ENCODE measurements at places on chromosomes 4 and X.
A peak's percentile ranks its signal among the peaks of the same experiment; 100 is the strongest.

GRCh38 chrX:903116-903515 is 272.5 kb downstream of the SHOX start:
- no peak for DNase-seq

DNA sequence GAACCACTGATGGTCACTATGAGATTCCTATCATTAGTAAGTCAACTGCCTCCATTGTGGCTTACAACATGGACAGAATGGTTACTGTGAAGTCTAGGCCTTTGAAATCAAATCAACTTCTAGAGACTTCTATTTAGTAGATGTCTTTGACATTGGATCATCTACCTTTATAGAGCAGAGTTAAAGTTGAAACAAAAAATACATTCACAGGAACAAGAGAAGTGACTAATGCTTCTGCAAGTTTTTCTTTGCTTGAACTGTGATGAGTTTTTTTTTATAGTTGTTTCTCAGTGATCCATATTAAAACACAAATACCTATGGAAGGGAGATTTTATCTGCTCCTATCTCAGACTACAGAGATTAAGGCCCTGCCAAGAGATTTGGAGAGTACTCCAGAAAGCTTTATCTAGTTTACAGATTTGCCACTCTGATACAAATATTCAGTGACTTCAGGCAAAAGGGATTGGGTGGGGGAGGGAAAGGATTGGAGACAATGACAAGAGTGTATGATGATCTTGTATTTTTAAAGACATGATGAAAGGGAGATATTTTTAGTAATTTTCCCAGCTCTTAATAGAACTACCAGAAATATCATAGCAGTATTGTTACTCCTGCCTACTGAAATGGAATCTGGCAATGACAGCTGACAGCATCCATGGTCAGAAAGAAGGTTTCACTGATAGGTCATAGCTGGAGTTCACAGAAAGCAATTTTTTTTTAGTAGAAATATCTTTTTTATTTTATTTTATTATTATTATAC is 16.0 kb upstream of the EPGN start:
- DNase-seq = no peak

- DNase-seq = no peak
Measured at GRCh38 chr4:159240046-159240445, 137.2 kb downstream of the RAPGEF2 start.

DNA sequence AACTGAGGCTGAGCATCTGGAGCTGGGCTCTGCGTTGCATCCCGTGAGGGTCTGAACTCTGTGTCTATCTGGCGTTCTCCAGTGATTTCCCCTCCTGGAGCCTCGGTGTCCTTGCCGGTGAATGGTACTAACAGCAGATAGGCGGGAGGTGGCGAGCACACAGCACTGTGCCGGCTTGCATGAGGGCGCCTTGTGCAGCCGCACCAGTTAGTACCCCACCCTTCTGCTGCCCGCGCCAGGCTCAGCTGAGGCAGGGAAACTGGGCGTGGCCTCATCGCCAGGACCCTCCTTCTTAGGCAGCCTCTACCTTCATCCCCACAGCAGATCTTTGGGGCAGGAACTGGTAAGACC is 42.7 kb downstream of the SORCS2 start:
- no peak for DNase-seq

DNA sequence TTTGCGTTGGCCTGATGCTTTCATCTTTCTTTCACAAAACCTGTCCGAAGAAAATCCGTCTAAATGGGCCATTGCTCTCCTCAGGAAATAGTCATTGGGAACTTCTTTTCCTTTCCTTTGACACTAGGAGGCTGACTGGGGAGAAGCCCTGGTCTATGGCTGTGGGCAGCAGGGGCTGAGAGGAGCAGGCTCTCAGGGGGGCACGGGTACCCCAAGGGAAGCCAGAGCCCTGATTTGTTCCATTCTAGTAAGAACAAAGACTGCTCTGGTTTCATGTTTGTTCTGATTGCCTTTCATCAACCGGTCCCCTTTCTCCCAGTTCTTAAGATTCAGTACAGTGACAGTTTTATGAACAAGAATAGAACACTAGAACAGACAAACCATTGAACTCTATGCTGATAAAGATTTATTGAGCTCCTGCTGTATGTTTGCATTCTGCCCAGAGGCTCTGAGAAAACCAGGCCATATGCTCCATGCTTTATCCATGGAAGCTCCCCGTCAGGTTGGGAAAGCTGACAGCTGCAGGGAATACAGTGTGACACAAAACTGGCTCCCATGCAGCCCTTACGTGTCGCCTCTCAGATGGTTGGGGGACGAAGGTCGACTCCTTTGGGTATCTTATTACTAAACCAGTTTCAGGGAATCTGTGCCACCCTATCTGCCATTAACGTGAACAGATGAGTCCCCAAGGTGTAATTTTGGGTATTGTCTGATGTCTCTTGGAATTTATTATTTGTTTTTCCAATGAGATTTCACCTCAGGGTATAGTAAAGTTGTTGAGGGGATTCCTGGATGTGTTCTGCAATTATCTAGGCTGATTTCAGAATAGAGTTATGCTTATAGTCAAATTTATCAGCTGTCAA is 72.4 kb upstream of the MSANTD1 start:
- no peak for DNase-seq

GRCh38 chrX:10015355-10015722 is 48.2 kb downstream of the CLDN34 start:
- DNase-seq = no peak

DNA sequence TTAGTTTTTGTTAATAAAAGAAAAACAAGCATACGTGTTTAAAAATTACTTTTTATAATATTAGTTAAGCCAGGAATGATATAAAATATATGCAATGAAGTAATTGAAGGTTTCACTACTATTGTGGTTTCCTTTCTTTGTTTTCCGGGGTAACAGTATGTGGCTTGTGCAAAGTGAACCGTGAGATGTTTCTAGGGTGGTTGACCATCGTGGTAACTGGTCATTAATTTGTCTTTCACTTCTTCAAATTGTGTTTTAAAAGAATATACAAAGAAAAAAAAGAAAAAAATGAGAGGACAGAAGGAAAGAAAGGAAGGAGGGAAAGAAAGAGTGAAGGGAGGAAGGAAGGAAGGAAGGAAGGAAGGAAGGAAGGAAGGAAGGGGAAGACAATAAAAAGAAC is 330.1 kb upstream of the CPXCR1 start:
- DNase-seq = no peak

- no peak for DNase-seq
Measured at GRCh38 chr4:88511236-88511635, 12.3 kb downstream of the PYURF start.

GRCh38 chr4:84849051-84849640 is 117.3 kb downstream of the WDFY3 start:
- no peak for DNase-seq

GRCh38 chrX:54093571-54093970 is 49.3 kb upstream of the PHF8 start:
- no peak for DNase-seq

- DNase-seq = no peak
Measured at GRCh38 chr4:147463065-147463464, 17.8 kb upstream of the EDNRA start.

DNA sequence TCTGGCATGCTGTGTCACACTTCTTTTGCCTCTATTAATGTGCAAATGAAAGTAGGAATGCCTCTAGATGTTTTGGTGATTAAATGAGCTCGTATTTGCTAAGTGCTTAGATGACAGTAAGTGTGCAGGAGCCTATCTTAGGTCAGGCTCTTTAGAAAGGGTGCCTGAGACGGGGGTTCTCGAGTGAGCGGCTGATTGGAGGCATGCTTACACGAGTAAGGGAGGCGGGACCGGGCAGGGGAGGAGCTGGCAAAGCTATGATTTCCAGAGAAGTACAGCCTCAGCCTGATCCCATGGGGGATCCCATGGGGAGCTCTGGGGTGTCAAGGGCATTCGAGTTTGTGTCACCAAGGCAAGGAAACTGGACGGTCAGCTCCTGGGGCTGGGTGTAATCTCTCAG is 44.8 kb downstream of the CLDN34 start:
- DNase-seq = no peak

GRCh38 chr4:143348233-143349077 is 11.8 kb downstream of the GAB1 start:
- no peak for DNase-seq

- DNase-seq = no peak
Measured at GRCh38 chrX:18537524-18537923, 112.1 kb downstream of the CDKL5 start.

DNA sequence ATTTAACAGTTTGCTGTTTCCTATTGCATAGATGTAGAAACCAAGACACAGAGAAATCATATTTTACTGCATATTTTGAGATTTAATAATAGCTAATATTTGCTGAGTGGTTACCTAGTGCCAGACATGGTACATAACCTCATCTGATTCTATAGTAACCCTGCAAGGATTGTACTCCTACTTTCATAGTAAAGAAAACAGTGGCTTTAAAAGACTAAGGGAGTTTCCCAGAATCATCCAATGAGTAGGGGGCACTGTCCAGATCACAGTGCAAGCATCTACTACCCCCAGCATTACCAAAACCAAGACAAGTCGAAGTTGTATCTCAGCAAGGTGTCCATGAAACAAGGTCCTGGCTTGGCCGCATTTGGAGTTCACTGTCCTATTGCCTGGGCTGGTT is 224.5 kb upstream of the TENM3 start:
- DNase-seq = no peak

DNA sequence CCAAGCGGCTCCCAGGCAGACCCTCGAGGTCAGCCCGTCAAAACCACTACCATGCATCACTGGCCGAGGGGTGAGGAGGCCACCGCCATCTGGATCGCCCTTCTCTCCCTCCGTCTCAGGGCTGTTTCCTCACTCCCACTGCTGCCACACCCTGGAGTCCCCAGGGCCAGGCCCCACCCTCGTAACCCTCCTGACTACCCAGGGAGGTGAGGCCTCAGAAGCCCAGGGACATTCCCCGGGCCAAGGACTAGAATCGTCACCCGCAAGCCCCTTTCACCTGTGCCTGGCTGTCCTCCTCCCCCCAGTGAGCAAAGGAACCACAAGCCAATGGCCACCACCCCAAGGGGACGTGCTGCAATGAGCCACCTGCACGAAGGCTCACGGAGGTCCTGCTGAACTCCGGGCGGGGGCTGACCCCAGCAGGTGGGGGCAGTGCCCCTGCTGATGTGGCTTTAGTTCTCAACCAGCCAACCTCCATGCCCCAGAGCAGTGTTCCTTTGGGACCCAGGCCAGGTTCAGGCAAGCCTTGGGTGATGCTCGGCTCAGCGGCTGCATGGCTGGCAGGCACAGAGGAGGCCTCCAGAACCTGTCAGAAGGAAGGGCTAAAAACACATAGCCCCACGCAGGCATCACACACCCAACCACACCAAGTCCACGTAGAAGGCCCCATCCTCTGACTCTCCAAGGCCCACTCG is 23.8 kb downstream of the PPP2R2C start:
- no peak for DNase-seq

- DNase-seq = peak; percentile 69
Measured at GRCh38 chr4:30717208-30718020, 2.8 kb upstream of the PCDH7 start.

DNA sequence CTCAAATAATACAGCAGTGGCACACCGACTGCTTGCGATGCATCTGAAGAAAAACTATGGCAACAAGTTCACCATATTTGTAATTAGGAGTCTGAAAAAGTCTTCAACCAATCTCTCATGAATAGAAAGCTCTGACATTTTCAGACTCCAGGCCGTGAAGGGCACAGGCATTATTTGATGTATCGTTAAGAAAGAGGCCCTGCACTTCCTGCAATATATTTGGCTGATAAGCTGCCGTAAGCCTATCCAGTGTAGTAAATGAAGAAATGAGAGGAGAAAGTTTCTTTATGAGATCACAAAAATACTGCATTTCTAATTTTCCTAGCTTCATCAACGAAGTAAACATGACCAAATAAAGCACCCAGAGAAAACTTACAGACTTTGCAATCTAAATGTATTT is 613.8 kb upstream of the TECRL start:
- no peak for DNase-seq

GRCh38 chr4:169238445-169238844 is 32.3 kb downstream of the SH3RF1 start:
- no peak for DNase-seq

- no peak for DNase-seq
Measured at GRCh38 chrX:39756086-39756883, 341.5 kb downstream of the BCOR start.

- no peak for DNase-seq
Measured at GRCh38 chrX:23854122-23854521, 53.6 kb downstream of the APOO start.

DNA sequence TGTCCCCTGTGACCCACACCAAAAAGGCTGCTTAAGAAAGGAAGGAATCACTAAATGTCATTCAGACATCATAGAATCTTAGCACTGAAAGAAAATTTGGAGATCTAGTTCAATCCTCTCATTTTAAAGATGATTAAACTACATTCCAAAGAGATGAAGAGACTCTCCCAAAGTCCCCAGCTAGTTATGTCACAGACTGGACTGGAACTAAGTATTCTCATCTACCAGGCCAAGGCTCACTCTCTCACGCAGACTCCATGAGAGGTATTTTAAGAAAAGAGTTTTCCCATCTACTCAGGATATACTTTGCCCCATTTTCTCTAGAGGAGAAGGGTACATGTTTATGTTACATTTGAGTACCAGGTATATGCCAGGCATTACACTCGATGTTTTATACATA is 6.9 kb downstream of the FABP2 start:
- no peak for DNase-seq

DNA sequence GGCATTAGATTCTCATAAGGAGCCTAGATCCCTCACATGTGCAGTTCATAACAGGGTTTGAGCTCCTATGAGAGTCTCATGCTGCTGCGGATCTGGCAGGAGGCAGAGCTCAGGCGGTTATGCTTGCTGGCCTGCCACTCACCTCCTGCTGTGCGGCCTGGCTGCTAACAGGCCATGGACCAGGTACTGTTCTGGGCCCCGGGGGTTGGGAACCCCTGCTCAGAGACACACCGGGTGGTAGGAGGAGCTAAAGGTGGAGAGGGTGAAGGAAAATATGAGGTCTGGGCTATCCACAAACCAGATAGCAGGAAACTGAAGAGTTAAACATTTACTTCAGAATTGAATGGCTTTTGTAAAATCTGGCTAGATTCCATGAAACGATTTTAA is 5.9 kb upstream of the F11 start:
- no peak for DNase-seq
